Fibroblast of upper back skin (primary cell): ENCODE measurements at places on chromosomes 13 and 19.

DNA sequence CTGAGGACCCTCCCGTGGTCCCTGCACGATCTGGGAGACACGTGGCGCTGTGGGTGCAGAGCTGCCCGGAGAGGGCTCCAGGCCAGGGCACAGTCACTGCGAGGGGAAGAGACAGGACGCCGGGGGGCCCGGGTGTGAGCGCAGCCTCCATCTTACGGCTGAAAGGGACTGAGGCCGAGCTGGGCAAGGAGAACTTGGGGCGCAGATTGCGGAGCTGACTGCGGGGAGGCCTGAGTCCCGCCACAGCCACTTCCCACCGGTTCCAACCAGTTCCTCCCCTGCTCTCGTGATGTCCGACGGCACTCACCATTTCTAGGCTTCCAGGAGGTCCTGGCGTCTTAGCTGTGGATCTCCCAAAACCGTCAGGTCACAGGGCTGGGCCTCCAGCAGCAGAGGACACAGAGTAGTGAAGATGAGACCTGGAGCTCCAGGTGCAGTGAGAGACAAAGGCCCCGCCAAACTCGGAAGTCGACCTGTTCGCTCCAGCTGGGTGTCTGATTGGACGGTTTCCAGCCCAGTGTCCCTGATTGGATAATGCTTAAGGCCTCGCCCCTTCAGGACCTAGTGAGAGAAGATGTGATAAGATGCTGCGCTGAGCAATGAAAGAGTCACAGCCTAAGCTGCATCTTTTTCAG lies 4.8 kb upstream of the ZNF253 start:
- no peak for DNase-seq

DNA sequence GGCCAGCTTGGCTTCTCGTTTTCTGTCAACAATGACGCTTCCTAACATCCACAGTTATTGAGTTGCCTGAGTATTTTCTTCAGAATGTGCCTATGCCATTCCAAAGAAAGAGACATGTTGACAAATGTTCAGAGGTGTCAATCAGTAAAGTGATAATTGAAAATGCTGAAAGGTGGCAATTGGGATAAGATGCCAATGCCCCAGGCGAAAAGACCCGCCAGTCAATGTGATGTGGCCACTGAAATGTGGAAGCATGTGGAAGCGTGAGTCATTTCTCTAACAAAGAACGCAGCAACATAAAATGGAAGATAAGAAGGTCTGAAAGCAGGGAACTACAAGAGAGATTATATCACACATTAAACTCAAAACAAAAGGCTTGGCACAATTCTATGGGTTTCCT lies 882.2 kb upstream of the SLC10A2 start:
- DNase-seq = no peak

DNA sequence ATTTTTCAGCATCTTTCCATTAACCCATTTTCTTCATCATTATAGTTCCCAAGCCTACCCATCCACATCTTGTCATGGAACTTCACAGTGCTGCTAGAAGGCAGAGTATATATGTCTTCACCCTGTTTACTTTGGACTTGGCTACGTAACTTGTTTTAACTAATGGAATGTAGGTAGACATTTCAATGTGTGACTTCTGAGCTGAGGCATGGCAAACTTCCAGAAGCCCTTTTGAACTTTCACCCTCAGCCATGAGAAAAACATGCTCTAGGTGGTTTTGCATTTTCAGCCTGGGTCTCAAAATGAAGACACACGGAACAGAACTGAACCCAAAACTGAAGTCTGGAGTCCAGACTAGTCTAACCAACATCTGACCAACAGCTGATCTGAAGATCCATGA lies 3.2 kb downstream of the TEX30 start:
- DNase-seq = no peak

- DNase-seq = no peak
These were observed 23.7 kb downstream of the NOSIP start for GRCh38 chr19:49556412-49557398.

DNA sequence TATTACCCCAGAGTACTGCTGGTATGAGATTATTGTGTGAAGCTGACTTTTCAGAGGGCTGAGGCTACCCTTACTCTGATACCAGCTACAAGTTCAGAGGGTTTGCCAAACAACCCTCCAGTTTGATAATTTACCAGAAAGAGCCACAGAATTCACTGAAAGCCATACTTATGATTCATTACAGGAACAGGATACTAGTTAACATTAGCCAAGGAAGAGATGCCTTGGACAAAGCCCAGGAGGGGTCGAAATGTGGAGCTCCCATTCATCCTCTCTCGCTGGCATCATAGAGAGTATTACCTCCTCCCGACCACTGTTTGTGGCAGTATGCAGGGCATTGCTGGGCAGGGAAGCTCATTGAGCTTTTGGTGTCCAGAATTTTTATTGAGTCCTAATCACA lies 364.3 kb downstream of the KCNRG start:
- peak; percentile 31 for DNase-seq

DNA sequence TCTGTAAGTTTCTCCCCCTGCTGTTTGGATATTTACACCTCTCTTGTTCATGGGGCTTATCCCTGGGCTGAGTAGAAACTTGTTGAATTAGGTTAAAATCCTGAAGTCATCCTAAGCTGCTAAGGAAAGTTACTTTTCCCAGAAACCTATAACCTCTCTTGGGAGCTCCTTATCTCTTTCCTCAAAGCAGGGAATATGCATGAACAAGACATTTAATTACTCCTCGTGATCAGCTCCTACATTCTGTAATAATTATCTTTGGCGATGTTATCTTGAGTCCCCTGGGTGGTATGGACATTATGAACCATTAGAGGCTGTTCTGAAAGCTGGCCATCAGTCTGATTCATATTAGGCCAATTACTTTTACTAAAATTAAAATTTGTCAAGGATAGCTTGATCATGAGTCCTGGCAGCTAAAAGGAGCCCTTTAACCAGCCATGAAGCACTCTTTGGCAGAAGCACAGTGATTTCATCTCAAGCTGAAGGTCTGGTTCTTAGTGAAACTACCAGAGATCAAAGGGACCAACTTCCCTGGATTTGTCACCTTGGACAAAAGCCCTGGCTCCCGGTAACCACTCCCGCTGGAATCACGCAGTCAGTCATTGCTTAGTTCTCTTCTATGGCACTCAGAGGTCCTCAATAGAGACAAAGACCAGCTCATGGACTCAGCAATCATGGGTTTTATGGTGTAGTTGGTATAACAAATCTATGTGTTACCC lies 811.8 kb downstream of the UQCRFS1 start:
- no peak for DNase-seq

DNA sequence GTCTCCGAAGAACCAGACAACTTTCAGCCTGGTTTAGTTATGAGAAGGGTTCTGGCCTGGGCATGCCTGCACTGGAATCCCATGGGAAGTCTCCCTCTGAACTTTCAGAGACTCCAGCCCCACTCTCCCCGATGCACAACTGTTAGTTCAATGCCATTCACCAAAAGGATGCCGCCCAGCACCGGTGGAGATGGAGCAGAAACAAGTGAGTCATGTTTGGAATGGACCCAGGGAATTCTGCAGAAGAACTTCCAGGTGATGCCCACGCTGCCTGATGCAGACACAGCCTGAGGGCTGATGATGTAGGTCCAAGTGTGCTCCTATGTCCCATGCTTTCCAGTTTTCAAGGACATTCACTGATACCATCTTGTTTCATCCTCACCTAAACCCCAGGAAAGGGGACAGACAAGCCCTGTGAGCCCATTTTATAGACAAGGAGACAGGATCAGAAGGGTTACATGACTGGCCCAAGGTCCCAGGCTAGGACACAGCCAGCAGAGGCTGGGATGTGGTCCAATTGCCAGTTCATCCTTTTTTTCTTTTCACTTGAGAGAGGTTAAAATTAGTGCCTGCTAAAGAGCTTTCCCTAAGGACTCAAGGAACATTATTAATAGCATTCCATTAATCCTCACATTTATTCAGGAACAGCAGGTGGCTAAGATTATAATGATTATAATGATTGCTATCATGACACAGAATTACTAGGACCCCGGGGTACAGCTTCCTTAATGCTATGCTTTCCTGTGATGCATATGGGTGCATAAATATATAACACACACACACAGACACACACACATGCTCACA lies 39.5 kb downstream of the SIAH3 start:
- no peak for DNase-seq

- DNase-seq = no peak
These were observed 15.6 kb downstream of the NUCB1 start for GRCh38 chr19:48915757-48916156.

GRCh38 chr13:50236898-50237318 lies 221.7 kb downstream of the KCNRG start:
- DNase-seq = no peak

GRCh38 chr13:102312841-102313240 lies 89.0 kb downstream of the FGF14 start:
- no peak for DNase-seq

GRCh38 chr13:23950736-23951510 lies 53.6 kb upstream of the C1QTNF9B start:
- DNase-seq = no peak

GRCh38 chr19:5691822-5692722 lies 2.0 kb downstream of the RPL36 start:
- DNase-seq = no peak

- DNase-seq = peak; percentile 36
These were observed 4.7 kb upstream of the FLT1 start for GRCh38 chr13:28499609-28500008.

- DNase-seq = no peak
These were observed 915 bp downstream of the F10 start for GRCh38 chr13:113123226-113124201.

- peak; percentile 31 for DNase-seq
These were observed 337 bp upstream of the FXYD7 start for GRCh38 chr19:35142606-35143230.

DNA sequence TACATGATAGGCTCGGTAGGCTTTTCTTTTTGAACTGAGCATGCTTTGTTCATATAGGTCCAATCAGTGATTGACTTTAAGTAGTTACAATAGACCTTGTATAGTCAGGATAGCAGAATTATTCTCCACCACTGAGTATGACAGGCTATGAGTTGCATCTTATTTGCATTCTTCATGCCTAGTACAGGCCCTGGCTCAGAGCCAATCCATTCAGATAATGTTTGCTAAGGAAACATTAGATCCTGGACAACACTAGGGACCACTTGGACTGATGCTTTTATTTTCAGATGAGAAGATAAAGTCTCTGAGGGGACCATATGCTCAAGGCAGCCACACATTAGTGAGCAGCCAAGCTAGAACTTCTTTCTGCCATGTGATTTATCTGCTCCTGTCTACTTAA lies 133.9 kb downstream of the KL start:
- DNase-seq = peak; percentile 31

DNA sequence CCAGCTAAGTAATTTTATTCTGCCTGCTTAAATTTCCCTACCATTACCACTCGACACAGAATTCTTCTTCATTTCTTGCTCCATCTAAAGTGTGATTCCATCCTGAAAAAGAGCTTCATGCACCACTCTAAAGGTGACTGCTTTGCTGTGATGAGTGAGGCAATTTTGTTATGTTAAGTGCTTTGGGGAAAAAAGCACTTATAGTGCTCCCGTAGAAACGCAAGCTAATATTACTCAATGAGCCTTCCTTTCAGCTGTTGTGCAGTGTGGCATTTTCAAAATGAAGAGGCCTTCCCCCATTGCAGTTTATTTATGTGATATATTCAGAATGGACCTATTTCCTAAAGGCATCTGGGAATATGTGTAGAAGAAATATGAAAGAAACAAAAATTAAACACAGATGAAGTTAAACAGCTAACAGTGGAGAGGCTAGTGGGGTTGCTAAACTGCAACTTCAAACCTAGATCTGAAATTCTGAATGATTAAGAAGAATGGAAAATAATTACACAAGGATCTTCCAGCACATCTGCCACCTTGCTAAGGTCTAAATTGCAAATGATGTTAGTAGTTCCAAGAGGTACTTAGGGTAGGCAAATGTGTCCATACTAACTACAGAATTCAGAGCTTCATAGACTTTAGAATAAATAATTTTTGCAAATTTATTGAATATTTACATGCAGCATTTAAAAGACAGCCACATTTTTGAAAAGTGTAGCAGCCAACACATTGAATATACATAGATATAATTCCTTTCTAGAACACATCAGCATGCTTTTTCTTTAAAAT lies 211.7 kb downstream of the DCT start:
- no peak for DNase-seq

DNA sequence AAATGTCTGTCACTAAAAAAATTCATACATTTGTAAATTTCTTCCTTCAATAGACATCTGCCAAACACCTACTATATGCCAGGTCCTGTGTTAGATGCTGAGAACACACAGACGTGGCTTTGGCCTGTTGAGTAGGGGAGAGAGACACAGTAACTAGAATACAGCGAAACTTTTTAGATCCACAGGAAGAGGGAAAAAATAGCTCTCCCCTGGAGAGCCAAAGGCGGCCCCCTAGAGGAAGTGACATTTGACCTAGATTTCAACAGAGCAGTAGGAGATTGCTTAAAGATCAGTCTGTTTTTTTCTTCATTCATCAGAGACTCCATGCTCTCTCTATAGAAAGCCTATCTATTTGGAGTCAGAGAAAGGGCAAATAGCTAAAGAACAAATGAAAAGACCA lies 11.3 kb downstream of the LCP1 start:
- peak; percentile 32 for DNase-seq

GRCh38 chr19:45601524-45602374 lies at the start of gene GPR4:
TSS of gene GPR4 (minus strand) at chr19:45602212. CDS start at chr19:45591866, 10,346 bp downstream.
- DNase-seq = no peak

- peak; percentile 99 for DNase-seq
These were observed at the start of the genes C19orf47 and PLD3 for GRCh38 chr19:40348125-40348913. TSS of gene C19orf47 (minus strand) at chr19:40348397. CDS start at chr19:40341857, 6,540 bp downstream. TSS of gene PLD3 (plus strand) at chr19:40348695. CDS start at chr19:40366484, 17,789 bp downstream.

DNA sequence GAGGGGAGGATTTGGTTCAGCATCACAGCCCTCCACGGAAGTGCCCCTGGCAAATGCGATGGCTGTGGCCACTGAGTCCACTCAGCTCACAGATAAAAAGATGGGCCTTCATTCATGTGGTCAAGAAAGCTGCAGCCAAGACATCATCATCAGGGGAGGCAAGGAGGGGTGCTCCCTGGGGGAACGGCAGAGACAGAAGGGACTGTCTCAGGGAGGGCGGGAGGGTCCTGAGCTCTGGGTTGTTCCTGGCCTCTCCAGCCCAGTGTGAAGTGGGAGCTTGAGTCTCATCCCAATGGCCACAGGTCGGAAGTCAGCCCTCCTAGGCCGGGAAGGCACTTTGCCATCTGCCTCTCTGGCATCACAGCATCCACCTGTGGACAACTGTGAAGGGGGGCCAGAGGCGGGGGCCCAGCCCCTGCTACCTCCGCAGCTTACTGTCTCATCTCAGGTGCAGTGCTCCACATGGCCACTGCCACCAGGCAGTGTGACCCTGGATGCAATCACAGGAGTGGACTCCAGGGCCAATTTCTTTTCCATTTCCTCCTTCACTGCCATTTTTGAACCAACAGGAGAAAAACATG lies 137.8 kb upstream of the SOX1 start:
- DNase-seq = no peak

GRCh38 chr19:10243606-10244005 lies 8.4 kb upstream of the MRPL4 start:
- DNase-seq = no peak

GRCh38 chr19:10505583-10506229 lies 2.5 kb upstream of the KEAP1 start:
- DNase-seq = peak; percentile 50
